Activated CD4-positive, alpha-beta T cell treated with anti-CD3 and anti-CD28 coated beads, Interleukin-2, amount 10 ng/mL, durations not matched to agents 7 days and 5 days (primary cell): ENCODE measurements at places on chromosomes 6 and 20.
A peak's percentile ranks its signal among the peaks of the same experiment; 100 is the strongest.

DNA sequence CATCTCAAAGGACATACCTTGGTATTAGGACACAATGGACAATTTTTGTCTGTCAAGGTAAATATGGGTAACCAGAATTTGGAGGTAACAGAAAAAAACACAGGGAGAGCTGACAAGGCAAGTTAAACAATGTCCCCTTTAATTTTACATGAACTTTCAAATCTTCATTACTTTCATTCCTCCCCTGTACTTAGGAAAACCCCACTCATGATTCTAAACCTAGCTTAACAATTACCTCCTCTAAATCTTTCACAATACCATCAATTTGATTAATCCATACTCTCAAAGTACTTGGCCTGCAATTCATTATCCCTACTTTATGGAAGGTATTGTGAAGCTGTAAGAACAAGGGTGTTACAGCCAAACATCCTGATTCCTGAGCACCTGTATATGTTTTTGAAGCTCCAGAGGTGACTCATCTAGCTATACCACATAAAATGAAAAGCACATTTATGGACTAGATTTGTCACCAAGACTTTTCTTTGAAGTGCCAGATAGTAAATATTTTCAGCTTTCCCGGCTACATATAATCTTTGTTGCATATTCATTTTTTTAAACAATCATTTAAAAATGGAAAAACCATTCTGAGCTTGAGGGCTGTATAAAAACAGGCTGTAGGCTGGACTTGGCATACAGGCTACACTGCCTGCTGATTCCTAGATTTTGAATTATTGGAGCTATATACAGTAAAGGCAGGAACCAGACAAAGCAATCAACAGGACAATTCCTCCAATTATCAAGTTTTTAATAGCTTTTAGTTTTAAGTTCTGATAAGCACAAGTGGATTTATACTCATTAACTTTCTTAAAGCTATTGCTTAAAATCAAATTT is 22.9 kb downstream of the DEK start:
- no peak for DNase-seq

GRCh38 chr6:36367743-36368142 is 19.7 kb downstream of the ETV7 start:
- DNase-seq, result no peak

GRCh38 chr20:63290677-63291472 is 2.1 kb upstream of the COL20A1 start:
- DNase-seq, result peak; percentile 57

DNA sequence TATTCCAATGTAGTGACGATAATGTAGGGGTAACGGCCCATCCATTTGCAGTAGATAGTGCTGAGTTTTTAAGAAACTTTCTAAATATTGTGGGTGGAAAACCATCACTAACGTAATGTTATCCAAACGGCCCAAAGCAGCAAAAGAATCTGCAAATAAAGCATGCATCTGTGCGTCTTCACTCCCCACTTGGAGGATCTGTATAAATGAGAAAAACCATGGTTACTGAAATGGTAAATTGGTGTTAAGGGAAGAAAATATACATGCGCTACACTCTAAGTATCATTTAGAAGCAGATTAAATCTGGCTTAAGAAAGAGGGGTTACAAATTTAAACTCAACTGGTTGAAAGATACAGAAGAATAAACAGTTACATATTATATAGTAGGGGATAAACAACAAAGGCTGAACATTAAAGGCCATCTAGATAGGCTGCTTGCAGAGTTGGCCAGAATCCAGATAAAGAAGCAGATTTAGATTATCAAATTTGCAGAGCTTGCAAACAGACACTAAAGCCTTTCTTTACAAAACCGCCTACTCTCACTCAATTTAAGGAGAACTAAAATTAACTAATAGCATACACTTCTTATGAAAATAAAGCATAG is 93.3 kb downstream of the SESN1 start:
- DNase-seq, result no peak

- no peak for DNase-seq
Observed at GRCh38 chr20:49814057-49814694, 1.5 kb downstream of the SLC9A8 start.

DNA sequence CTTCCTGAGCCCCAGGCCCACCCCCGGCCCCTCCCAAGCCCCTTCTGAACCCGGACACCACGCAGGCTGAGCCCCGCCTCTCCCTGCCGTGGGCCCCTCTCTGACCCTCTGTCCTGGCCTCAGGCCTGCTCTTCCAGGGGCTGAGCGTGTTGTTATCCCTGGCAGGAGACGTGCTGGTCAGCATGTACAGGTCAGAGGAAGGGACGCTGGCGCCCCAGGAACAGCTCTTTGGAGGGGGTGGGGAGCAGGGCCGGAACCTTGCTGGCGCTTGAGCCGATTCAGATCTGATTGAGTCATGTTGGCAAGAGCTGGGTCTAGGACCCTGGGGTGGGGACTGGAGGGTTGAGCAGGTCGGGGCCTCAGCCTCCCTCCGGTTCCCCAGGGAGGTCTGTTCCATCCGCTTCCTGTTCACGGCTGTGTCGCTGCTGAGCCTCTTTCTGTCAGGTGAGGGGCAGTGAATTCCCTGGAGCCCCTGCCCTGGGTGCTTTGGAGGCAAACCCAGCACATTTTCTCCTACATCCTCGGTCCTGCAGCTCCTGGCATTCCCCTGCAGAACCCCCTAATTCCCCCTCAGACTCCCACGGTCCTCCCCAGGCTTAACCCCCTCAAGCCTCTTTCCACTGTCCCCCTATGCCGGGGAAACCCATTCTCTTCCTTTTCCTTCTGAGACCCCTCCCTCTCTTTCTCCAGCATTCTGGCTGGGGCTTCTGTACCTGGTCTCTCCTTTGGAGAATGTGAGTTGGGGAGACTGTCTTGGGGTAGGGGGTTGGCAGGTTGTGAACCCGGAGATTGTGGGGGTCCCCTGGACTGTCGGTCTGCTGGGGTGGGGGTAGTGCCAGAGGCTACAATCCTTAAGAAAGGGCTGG is 2.0 kb downstream of the SPAG4 start:
- peak; percentile 45 for DNase-seq

GRCh38 chr6:105561486-105561885 is 158.6 kb upstream of the PREP start:
- no peak for DNase-seq

GRCh38 chr6:158040804-158041347 is 59.2 kb downstream of the SYNJ2 start:
- no peak for DNase-seq

- DNase-seq, result no peak
Observed at GRCh38 chr6:166904101-166904746, 52.1 kb downstream of the RNASET2 start.

DNA sequence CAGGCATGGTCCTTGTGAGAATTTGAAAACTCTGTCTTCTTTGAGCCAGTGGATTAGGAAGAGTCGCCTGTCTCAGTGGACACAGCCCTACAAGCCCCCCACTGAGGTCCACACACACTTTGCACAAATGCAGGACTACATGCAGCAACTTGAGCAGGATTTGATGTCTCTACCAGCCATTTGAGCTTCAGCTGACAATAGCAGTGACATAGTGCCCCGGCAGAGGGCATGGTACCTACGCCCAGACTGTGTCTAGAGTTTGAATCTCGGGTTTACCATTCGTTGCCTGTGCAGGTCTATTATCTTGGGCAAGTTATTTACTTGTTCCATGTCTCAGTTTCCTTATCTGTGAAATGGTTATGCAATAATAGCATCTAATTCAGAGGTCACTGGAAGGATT is 580.1 kb downstream of the TFAP2B start:
- no peak for DNase-seq

DNA sequence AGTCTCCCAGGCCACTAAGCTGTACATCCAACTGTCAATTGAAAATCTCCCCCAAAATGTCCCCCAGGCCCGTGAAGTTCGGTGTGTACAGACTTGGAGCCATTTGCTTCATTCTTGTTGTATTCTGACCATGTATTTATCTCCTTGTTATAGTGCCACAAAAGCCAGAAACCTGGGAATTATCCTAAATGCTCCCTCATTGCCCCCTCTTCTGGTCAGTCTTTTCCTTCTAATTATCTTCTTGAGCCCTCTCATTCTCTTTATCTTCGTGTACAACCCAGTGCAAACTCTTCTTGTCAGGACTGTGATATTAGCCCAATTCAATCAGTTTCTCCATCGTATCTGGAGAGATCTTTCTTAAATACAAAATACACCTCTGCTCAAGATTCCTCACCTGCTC is 64.7 kb downstream of the RFX6 start:
- no peak for DNase-seq

DNA sequence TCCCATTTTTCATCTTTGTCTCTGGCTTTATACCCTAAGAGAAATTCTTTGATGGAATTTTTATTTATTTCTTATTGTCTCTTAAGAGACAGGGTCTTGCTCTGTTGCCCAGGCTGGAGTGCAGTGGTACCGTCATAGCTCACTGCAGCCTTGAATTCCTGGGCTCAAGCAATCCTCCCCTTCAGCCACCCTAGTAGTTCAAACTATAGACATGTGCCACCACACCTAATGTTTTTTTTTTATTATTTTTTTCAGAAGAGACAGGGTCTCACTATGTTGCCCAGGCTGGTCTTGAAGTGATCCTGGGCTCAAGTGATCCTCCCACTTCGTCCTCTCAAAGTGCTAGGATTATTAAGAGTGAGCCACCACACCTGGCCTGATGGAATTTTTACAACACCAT is 40.5 kb downstream of the FKBP5 start:
- no peak for DNase-seq

DNA sequence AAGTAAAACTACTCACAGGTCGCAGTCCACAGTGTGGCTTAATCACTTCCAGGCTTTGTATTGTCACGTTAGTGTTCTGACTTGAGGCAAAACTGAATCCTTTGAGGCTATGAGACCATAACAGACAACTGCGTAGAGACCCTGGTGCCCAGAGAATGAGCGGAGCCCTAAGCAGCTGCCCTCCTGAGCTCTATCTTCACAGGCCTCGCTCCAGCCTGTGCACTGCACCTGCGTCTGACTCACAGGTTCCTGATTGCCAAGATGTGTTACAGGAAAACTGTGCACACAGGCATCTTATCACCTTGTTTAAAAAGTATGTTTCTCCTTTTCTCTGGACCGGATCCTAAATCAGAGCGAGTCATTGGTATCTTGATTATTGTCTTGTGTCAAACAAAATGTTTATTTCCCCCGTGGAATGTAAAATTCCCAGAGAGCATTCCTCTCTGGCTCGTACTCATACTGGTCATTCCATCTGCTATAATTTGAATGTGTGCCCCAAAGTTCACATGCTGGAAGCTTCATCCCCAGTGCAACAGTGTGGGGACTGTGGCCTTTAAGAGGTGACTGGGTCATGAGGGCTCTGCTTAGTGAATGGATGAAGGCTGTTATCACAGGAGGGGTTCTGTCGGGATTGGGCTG is 25.7 kb downstream of the PRR18 start:
- no peak for DNase-seq

GRCh38 chr6:20564777-20565176 is 30.5 kb downstream of the CDKAL1 start:
- DNase-seq, result no peak

DNA sequence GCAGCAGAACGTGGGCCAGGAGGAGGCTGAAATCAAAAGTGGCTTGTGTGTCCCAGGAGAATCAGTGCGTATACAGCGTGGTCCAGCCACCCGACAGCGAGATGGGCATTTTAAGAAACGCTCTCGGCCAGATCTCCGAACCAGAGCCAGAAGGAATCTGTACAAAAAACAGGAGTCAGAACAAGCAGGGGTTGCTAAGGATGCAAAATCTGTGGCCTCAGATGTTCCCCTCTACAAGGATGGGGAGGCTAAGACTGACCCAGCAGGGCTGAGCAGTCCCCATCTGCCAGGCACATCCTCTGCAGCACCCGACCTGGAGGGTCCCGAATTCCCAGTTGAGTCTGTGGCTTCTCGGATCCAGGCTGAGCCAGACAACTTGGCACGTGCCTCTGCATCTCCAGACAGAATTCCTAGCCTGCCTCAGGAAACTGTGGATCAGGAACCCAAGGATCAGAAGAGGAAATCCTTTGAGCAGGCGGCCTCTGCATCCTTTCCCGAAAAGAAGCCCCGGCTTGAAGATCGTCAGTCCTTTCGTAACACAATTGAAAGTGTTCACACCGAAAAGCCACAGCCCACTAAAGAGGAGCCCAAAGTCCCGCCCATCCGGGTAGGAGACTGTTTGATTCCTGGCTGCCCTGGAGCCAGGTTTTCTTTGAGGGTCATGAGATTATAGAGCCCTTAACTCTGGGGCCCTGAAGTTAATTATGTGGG is 75.3 kb downstream of the ASXL1 start:
- no peak for DNase-seq

GRCh38 chr20:33570743-33571142 is 80.8 kb downstream of the CBFA2T2 start:
- no peak for DNase-seq

DNA sequence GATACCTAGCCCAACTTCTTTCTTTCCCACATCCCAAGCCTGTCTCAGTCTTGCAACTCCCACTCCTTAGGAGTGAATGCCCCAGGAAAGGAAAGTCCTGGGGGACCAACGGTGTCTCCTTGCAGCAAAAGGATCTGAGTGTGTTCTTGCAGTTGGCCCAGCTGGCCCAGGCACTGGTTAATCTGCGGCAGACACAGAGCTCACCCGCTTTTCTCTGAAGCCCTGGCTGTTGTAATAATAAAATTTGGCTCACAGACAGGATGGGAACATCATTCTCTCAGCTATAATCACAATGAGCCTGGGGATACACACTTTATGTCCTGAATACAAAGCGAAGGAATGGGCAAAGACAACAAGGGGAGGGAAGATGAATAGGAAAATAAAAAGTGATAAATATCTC is 287.0 kb upstream of the PRND start:
- no peak for DNase-seq

DNA sequence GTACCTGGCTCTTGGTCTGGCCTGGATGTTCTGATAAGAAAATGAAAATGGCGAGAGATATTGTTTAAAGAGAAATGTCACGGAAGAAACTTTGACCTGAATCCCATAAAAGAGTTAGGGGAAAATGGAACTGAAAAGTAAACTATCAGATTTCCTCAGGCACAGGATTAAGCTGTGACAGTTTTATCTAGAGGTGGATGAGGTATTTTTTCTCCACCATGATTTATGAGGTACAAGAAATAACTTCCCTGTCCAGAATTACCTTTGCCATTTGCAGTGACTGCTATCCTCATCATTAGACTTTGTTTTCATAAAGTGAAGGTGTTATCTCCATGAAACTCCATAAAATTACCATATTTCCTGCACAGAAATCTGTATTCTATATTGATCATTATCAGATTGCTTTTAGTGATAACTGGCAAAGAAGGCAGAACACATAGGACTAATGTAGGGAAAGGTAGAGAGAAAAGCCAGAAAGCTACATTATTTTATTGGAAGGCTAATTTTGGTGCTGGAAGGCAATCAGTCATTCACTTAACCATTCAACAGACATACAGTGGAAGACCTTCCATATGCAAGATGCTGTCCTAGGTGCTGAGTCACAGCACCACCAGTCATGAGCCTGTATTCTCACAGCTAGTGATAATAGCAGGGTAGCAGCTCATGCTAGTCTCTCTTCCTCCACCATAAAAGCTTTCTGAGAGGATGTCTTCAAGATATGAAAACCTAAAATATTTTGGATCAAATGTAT is 427.3 kb upstream of the CITED2 start:
- DNase-seq, result no peak

DNA sequence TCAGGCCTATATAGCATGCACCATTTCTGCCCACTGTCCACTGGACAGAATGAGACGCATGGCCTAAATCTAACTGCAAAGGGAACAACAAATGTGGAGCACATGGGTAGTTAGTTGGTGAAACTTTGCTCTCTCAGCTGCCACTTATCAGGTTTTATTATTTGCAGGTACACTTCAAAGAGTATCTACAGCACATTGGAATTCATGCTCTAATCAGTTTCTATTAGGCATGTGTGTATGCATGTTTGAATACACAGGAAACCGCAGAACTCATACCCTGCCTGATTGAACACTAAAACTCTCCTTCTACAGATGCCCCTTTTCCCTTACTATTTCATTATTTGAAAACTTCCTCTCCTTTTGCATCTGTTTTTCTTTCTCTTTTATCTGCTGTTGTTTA is 97.4 kb upstream of the HSF2 start:
- no peak for DNase-seq
